CD4-positive, alpha-beta T cell treated with Interleukin-4 for 4 hours (primary cell): ENCODE measurements at places on chromosomes 1 and 21.

DNA sequence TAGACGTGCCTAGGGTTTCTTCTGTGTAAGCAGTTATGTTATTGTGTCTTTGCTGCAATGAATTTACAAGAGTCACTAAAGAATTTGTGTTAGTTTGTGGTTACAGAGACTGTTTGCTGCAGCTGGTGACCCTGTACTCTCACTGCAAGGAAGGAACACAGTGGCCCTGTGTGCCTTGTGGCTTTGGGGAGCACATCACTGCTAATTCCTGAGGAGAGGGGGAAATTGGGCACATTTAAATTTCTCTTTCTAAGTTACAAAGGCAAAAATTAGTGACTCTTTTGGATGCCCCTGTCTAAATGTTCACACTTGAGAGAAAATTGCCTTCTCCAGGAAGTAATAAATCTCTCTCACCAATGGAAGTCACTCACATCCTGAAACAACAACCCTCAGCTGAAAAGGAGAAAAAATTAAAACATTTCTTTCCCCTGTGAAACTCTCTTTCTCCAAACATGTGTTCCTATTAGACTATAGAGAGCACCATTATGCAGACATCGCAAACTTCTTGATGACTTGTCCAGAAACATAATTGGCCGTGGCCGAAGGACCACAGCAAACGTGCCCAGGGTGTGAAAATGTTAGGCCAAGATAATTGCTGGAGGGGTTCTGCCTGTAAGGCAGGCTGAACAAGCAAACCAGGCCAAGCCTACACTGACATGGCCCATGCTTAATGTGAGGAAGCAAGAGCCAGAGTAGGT lies 32.3 kb upstream of the SPAG17 start:
- DNase-seq, result no peak

GRCh38 chr1:17927952-17928351 lies 172.8 kb downstream of the ACTL8 start:
- no peak for DNase-seq

- DNase-seq, result peak; percentile 44
Observed at GRCh38 chr1:201408176-201408833, 9.2 kb upstream of the LAD1 start.

DNA sequence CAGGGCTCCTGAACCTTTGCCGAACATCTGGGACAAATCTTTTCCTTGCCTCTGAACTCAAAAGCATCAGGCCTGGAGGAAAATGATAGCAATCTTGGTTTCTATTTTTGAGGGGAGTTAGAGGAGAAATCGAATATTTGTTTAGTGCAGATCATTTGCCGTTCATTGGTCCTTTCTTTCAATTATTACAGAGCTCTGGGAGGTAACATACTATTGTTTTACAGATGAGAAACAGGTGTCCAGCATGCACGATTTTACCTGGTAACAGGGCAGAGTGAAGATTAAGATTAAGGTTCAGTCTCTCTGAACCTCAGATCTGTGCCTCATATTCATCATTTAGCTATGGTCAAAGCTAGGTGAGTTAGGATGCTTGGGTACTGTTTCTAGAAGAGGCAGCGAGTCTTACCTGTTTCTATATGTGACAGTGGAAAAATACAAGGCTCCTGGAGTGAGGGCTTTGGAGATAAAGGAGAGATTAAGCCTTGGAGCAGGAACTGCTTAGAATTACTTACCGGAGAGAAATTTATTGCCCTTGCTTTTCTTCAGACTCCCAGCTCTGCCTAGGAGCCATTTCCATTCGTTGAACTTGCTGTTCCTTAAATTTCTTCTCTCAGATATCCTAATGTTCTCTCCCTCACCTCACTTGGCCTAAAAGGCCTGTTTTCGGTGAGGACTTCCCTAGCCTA lies 1.4 kb downstream of the PRCC start:
- no peak for DNase-seq

DNA sequence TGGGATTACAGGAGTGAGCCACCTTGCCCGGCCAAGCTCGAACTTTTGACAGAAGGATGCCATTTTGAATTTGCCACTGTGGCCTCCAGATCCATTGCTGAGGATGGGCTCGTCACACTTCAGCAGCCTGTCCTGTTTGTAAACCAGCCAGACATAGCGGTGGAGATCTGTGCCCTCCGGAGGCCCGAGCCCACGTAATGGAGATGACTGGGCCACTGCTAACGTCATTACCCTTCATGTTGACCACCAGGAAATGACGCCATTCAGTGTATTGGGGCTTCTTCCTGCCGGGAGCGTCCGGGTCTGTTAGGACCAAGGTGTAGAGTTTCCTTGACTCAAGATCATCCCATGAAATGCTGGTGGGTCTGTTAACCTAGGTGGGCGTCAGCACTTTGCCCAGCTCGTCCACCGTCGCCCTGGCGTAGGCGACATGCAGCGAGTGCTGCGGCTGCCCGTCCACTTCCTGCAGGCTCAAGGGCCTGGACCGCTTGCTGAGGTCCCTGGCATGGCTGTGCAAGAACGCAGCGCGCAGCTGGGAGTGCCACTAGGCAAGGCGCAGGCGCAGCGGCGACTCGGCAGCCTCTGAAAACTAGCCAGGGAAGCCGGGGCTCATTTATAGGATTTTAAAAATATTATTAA lies 40.8 kb downstream of the PTPRC start:
- DNase-seq, result peak; percentile 67

- DNase-seq, result no peak
Observed at GRCh38 chr1:177490786-177491185, 320.0 kb downstream of the BRINP2 start.

DNA sequence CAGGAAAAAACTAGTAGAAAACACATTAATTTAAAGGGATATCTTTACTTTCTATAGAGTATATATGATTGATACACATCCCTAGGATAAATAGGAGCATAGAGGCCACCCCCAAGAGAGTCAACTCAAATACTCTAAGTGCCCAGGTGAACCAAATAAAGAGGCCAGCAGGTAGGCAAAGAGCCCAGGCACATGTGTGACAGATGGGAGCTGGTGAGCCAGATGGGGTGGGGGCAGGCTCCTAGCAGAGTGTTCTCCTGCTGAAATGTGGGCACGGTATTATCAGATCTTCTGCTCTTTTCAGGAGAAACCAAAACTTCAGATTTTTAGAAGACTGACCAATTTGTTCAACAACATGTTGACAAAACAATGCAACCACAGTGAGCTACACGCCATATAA lies 333.4 kb upstream of the PKN2 start:
- DNase-seq, result no peak

- DNase-seq, result no peak
Observed at GRCh38 chr1:6984536-6984935, 199.3 kb downstream of the CAMTA1 start.

GRCh38 chr1:22139817-22140216 lies 3.1 kb downstream of the WNT4 start:
- DNase-seq, result no peak

DNA sequence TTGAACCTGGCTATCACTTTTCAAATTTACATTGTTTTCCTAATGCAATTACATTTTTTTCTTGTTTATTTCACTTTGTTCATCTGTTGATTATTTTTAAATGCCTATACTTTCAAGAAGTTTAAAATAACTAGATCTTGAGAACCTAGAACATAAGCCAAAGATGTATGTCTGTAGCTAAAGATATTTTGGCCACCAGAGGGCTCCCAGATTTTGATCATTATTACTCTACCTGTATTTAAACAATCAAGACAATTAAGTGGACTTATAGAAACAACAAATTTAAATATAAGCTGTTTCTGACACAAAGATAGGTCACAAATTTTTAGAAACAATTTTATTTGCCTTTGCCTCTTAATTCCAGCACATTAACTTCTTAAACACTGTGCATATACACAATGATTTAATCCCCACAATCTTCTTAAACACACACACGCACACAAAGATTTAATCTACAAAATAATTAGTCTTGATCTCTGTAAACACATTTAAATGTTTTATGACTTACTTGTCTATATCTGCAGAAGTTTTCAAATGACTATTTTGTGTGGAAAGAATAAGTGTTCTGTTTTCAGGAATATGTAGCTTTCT lies 380.0 kb downstream of the DSCAM start:
- DNase-seq, result no peak

- no peak for DNase-seq
Observed at GRCh38 chr1:8176279-8176678, 141.6 kb upstream of the SLC45A1 start.

DNA sequence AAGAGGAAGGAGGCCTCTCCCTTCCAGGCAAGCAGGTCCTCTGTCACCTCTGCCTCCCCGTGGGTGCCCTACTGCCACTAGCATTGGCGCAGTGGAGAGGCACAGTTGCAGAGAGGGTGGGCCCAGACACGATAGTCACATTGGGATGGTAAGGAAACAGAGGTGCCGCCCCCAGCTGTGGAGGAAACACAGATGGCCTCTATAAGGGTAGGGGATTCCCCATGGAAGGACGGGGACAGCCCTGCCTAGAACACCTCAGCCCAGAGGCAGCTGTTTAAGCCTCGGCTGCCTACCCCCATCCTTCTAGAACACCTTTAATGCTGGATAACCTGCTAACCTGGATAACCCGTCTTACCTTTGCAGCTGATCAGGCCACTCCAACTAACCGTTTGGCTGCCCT lies 65.7 kb upstream of the CNTN2 start:
- no peak for DNase-seq

DNA sequence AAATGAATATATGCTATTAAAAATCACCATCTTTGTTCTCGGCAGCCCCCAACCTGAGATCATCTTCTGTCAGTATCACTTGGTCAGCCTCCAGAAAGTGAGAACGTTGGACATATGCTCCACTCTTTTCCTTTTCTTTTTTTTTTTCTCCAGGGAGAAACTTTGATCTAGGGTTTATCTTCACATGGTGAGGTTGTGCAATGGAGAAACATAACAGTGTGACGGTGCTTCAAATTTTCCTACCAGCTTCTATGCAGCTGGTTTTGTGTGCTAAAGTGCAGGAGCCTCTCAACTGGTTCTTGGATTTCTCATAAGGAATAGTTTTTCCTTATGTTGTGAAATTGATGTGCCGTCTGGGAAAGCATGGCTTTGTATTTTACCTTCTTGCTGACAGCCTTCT lies 1202.9 kb downstream of the NCAM2 start:
- DNase-seq, result no peak

GRCh38 chr1:116288201-116288598 lies 84.8 kb upstream of the ATP1A1 start:
- no peak for DNase-seq

DNA sequence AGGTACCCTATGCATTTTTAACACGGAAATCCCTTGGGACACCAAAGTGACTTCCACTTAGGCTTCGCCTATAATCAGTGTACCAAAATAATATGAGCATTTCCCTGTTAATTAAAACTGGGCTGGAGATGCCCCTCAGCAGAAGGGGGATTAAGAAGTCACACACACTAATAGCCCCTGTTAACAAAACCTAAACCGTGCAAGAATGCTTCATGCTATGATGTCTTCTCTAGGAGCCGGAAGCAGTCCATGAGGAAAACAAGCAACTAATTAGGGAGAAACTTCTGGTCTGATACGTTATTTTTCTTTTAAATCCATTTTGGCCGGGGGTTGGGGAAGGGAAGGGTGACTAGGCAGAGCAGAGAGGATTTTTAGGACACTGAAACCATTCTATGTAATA lies 123.4 kb downstream of the ESRRG start:
- DNase-seq, result no peak

DNA sequence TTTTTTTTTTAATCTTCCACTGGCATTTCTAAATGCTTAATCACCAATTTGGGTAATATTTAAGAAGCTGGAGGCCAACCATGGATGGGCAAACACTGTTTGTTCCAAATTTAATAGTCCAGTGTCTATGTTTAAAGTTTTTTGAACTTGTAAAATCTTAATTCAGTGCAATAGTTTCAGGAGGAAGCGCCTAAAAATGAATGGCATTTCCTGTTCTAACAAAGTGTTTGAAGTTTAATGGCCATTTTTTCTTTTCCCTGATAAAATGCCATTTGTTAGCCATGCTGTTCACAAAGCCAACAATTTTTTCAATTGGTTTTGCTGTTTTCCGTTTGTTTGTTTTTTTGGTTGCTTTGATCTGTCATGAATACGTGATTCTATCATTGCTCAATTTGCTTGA lies 552.1 kb downstream of the LMO4 start:
- DNase-seq, result no peak
